ENCODE measurements at places on chromosomes 11 and 22. TPM values are rescaled to one million over a fixed set of nuclear protein-coding genes. Genes with fewer than 3 reads are reported as not detected.

The CASP1 gene
- 67.5 TPM for total RNA-seq

The APOA4 gene
- total RNA-seq: not detected

DNA sequence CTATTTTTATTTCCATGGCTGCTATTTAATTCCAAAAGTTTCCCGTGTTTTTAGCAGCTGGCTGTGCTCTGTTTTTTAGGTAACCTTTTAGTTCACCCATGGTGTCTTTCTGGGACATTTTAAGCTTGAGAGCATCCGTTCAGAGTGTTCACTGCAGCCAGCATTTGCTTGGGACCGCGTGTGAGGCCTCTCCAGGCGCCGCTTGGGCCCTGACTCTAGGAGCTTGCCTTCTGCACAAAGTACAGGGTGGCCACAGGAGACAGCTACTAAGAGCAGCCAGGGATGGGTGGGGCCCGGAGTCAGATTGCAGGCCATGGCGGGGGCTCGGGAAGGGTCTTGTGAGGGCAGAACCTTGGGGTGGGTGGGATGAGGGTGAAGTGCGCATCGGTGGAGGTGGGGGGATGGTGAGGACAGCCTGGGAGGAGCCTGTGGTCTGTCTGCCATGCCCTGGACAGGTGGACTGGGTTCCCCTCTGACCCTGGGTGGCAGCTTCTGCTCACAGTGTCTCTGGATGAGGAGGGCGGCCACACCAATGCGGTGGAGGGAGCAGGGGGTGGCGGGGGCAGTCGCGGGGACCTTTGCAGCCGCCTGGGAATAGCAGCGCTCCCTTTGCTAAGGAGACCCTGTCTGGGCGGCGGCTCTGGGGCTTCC is 288.1 kb downstream of the TBC1D22A start:
- DNase-seq: no peak

- no peak for DNase-seq
Observed at GRCh38 chr11:11733246-11733747, 108.5 kb upstream of the USP47 start.

- no peak for DNase-seq
Observed at GRCh38 chr11:117796456-117796871, 552 bp downstream of the DSCAML1 start.
